NCI-H2171 (cell line): ENCODE measurements at places on chromosomes 3 and 15.

DNA sequence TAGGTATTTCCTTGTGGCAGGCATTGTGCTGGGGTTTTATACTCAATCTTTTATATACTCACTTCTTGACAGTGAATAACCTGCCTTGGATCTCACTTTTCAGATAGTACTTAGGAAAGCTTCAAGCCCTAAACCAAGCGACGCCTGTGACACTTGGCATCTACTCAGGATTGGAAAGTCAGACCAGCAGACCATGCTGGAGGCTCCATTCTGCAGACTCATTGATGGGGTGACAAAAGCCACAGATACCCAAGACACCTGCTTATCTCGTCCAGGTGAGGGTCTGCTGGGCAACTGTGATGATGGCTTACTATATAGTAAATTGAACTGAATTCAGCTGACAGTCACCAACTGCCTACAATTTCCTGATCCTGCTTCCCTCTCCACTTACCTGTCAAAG, 79.4 kb upstream of the MRPS22 start:
- no peak for DNase-seq

GRCh38 chr15:50390554-50391264, 33.5 kb upstream of the USP8 start:
- DNase-seq = no peak

GRCh38 chr3:52439426-52440248, 5.3 kb downstream of the SEMA3G start:
- DNase-seq = no peak

DNA sequence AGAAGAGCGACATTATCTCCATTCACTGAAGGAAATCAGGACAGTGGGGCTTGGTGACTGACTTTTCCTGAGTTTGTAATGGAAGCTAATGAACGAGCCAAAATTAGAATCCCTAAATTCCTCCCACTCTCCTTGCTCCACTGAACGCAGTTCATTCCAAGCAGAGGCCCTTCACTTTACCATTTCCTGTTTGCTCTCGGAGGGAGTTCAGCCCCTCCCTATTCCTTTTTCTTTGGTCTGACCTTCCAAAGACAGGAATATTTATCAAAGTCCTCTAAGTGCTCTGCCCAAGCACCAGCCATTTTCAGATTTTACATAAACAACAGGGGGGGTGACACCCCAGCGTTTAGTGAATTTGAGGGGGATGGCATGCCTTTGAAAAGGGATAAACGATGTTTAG, 24.0 kb upstream of the PTPRG start:
- no peak for DNase-seq

GRCh38 chr15:26891448-26892181, 24.8 kb downstream of the GABRA5 start:
- peak; percentile 77 for DNase-seq

DNA sequence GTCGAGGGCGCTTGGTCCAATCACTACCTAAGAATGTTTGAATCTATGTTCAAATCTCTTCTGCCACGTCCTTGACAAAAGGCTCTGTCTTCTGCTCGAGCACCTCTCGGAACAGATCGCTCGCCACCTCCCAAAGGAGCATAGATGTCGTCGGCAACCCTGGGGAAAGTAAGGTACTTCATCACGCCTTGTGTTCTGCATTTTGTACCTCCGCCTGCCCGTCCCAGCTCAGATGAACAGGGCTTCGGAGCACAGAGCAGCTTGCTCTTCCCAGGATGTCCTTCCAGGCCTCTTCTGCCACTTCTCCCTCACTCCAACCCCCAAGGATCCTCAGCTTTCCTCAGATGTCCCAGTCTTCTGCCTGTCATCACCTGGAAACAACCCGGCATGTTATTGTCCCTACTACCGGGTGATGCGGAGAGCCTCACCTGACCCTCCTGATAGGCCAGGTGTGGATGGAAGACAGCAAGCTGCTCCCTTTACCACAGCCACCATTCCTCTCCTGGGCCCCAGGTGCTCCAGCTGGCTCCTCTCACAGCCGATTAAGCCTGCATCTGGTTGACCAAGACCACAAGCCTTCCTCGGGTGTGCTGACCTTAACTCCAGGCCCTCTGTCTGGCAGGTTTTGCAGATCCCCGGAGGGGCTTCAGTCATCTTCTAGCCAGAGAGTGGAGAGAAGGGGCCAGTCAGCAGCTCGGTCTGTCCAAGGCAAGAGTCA, 270.5 kb downstream of the FAM43A start:
- DNase-seq = no peak

DNA sequence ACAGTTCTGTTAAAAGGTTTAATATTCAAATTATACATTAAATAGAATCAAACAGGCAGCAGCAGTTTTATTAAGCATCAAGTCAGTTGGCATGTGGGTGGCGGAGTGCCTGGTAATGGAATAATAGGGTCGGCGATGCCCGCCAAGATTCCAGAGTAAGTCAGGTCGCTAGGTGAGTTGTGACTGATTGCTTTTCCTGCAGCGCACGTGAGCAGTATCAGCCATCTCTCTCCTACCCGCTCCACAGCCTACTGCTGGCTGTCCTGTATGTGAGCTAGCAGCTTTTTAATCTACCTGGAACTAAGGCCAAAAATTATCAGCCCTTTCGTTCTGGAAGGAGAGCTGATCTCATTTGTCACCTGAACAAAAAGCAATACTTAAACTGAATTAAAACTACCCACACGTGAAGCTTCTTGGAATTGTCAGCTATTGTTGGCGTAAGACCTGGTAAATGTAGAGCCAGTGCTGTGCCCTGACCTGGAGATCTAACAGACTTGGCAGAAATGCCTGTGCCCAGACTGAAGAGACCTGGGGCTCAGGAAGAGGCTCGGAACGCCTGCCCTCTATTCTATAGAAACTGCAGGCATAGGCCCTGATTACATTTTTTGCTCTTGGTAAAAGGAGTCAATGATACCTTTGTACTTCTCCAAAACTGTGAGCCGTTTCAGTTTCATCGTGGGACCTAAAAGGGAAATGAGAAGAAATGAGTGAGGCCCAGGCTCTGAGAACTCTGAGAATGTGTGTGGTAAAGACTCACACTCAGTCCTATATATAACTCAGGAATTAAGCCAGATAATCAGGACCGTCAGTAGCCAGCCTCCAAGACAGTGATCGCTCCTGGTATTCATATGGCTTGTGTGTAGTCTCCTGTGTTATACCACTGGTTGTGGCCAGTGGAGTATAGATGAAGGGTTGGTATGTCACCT, 21.9 kb downstream of the IDH3A start:
- no peak for DNase-seq

- DNase-seq = no peak
These were observed 88.5 kb upstream of the GOLGA8J start for GRCh38 chr15:29994284-29994683.

DNA sequence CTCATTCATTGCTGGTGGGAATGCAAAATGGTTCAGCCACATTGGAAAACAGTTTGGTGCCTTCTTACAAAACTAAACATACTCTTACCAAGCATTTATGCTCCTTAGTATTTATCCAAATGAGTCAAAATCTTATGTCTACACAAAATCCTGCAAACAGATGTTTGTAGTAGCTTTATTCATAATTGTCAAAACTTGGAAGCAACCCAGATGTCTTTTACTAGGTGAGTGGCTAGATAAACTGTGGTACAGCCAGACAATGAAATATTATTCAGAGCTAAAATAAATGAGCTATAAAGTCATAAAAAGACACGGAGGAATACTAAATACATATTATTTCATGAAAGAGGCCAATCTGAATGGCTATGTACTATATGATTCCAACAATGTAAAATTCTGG, 709.5 kb downstream of the NSUN3 start:
- no peak for DNase-seq

GRCh38 chr15:66946578-66947164, 118.7 kb upstream of the SMAD3 start:
- no peak for DNase-seq

DNA sequence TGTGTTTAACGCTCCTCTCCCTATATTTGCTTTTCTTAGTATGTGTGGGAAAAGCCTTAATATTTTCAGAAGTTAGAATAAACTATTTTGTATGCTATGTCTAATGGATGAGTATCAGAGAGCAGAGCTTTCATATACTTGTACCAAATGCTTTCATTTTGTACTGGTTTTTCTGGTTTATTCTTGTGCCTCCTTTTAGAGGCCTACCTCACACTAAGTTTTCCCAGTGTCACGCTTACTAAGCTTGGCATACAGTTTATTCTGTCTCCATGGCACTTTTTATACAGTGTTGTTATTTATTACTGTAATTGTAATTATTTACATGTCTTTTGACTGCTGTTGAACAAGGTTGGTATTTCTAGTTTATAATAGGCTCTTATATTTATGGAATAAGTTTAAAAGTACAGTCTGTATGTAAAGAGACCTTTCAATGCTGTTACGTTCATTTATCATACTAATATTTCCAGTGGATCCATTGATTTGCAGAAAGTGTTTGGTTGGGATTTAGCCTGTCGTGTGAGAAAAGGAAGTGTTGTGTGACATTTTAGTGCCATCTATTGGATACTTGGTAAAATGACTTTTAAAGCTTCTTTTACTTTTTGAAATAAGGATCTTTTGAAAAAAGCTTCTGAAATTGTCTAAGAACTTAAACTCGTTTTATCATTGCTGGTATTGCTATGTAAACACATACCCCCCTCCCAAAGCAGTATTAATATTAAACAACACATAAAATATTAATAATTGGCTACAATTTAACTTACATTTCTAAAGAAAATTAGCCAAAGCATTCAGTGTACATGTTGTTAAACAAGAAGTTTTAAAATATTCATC, 5.2 kb upstream of the EBLN2 start:
- no peak for DNase-seq

- no peak for DNase-seq
These were observed 14.2 kb upstream of the COMMD4 start for GRCh38 chr15:75321711-75322110.
